ENCODE measurements at places on chromosomes 16 and 17. TPM values are rescaled to one million over a fixed set of nuclear protein-coding genes. Genes with fewer than 3 reads are reported as not detected.

Gene TNFRSF17
- total RNA-seq, result 6.3 TPM

Gene DHX8
- 63.3 TPM for total RNA-seq

Gene RPAIN
- 127 TPM for total RNA-seq

Gene NEUROD2
- total RNA-seq, result not detected

Gene NAA60
- total RNA-seq, result 50.9 TPM

Gene CCL18
- total RNA-seq, result not detected

Gene AOC3
- total RNA-seq, result 1.2 TPM

Gene CEP295NL
- total RNA-seq, result 2.9 TPM

Gene ORC6
- 7.0 TPM for total RNA-seq

Gene THUMPD1
- 52.5 TPM for total RNA-seq

DNA sequence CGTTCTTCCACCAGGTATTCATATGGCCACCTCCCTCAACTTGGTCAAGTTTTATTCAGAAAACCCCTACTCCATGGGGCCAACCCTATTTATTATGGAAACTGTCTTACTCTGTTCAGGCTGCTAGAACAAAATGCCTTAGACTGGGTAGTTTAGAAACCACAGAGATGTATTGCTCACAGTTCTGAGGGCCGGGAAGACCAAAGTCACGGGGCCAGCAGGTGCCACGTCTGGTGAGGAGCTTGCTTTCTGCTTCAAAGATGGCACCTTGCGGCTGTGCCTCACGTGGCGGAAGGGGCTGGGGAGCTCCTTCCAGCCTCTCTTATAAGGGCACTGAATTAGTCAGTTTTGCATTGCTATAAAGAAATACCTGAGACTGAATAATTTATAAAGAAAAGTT lies 74.3 kb downstream of the AXIN2 start:
- no peak overlapping the region for H3K27ac ChIP-seq
- DNase-seq, result no peak
- H3K4me1 ChIP-seq, result no peaks in the 10 kb centered on the region

GRCh38 chr17:6496116-6496481 lies 51.8 kb downstream of the PIMREG start:
- no peak overlapping the region for H3K4me3 ChIP-seq
- no peaks in the 10 kb centered on the region for H3K36me3 ChIP-seq
- H3K27me3 ChIP-seq, result no peaks in the 10 kb centered on the region
- no peak for DNase-seq

DNA sequence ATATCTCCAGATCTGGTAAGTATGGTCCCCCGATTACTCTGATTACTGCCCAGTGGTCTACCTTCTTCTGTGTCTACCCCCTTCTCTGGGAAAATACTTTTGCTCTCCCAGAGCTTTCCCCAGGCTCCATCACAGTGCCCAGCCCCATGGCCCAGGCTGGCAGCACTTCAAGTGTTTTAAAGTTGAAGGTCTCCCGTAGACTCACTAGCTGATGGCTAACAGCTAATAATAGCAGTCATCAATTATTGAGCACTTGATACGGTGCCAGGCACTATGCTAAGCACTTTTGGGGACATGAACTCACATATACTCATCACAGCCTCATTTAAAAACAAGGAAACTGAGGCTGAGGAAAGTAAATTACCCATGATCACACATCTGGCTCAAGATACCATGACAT lies 33.4 kb downstream of the DCUN1D3 start:
- no peaks in the 10 kb centered on the region for H3K4me1 ChIP-seq
- peaks cover 6% of the 10 kb centered on the region for H3K36me3 ChIP-seq
- H3K4me3 ChIP-seq, result no peak overlapping the region
- no peak for DNase-seq

- no peaks in the 10 kb centered on the region for H3K27me3 ChIP-seq
- no peaks in the 10 kb centered on the region for H3K36me3 ChIP-seq
- no peak for DNase-seq
- no peak overlapping the region for H3K4me3 ChIP-seq
Observed at GRCh38 chr17:9355846-9356245, 219.8 kb downstream of the STX8 start.

- no peaks in the 10 kb centered on the region for H3K27me3 ChIP-seq
- no peaks in the 10 kb centered on the region for H3K4me1 ChIP-seq
- no peaks in the 10 kb centered on the region for H3K36me3 ChIP-seq
- H3K27ac ChIP-seq, result no peak overlapping the region
- no peak overlapping the region for H3K4me3 ChIP-seq
- no peak for DNase-seq
Observed at GRCh38 chr16:83366228-83366627, 441.6 kb upstream of the HSBP1 start.

DNA sequence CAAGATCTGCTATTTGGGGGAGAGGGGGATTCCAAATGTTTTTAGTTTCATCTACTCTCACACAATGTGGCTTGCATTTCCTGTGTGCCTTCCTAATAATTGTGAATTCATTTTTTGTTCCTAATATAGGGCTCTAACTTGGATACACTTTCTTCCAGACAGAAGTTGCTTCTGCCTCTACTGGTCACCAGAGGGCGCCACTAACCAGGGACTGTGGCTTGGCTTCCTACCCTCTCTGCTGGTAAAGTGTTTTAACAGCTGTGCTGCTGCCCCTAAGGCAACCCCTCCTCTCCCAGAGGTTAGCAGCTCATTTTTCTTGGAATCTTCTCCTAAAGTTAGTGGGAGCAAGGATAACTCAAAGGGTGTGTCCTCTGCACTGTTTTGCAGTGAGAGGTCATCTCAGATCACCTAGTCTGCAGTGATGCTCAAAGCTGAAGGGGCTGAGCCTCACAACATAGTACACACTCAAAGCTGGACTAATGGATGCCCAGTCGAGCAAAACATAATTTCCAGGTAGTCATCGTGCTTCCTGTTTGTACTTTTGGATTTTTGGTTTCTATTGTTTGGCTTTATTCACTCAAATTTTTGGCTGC lies 5.0 kb upstream of the PRSS54 start:
- H3K36me3 ChIP-seq, result no peaks in the 10 kb centered on the region
- no peaks in the 10 kb centered on the region for H3K4me1 ChIP-seq
- peaks cover 4% of the 10 kb centered on the region for H3K27me3 ChIP-seq
- DNase-seq, result no peak

DNA sequence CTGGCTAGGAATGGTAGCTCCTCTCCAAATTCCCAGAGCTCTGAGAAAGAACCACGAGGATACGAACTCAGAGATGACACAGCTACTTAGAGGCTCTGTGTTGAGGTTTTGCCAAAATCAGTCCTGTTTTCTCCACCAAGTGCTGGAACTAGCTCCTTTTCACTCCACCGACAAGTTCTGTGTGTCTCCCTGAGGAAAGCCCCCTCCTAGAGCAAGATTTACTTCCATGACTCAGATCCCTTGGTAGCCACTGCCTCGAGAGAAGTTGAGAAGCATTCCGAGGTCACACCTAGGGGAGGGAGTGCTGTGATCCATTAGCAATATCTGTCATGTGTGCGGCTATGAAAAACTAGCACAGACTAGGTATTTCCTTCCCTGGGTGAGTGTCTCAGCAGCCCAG lies 30.6 kb downstream of the IL21R start:
- H3K4me3 ChIP-seq, result no peak overlapping the region
- no peak for DNase-seq
- H3K36me3 ChIP-seq, result peaks cover 2% of the 10 kb centered on the region
- no peaks in the 10 kb centered on the region for H3K27me3 ChIP-seq
- H3K27ac ChIP-seq, result peak overlapping the region; percentile 41

DNA sequence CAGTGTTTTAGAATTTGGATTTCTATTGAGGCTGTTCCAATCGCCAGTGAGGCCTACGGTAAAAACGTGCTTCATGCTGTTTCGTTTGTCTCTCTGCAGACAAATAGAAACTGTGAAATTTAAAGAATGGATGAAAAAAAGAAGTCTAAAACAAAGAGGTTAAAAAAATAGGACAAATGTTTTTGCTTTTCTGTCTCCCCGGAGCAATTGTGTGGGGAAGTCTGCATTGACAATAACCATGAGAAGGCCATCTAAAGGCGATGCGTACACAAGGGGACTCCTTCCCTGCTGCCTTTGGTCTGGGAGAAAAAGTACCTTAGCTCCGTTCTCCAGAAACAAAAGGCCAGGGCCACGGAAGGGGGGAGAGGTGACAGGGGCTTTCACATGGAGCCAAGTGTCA lies 4.6 kb upstream of the ZFHX3 start:
- H3K4me3 ChIP-seq, result no peak overlapping the region
- H3K36me3 ChIP-seq, result no peaks in the 10 kb centered on the region
- H3K27me3 ChIP-seq, result no peaks in the 10 kb centered on the region
- H3K27ac ChIP-seq, result no peak overlapping the region

- H3K36me3 ChIP-seq, result no peaks in the 10 kb centered on the region
- H3K4me3 ChIP-seq, result no peak overlapping the region
- peaks cover 29% of the 10 kb centered on the region for H3K27me3 ChIP-seq
- H3K4me1 ChIP-seq, result peaks cover 40% of the 10 kb centered on the region
- no peak for DNase-seq
Observed at GRCh38 chr17:79927136-79927661, 88.0 kb upstream of the CBX4 start.

DNA sequence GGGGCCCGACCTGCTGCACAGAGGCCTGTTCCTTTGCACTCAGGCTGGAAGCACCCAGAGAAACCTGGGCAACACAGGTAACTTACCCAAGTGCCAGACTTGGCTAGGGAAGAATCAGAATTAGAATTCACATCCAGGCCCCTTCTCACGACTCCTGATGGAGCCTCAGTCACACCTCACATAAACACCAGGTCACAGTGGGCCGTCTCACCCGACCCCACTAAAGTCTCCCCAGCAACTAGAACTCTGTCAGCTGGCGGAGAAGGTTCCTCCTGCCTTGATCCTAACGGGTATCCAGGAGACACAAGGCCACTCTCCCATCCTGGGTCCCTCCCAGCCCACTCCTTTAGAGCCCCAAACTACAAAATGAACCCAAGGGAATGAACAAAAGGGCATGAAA lies 6.4 kb downstream of the TK2 start:
- DNase-seq, result no peak
- H3K27ac ChIP-seq, result no peak overlapping the region
- no peak overlapping the region for H3K4me3 ChIP-seq
- H3K27me3 ChIP-seq, result no peaks in the 10 kb centered on the region
- H3K36me3 ChIP-seq, result no peaks in the 10 kb centered on the region
- peaks cover 71% of the 10 kb centered on the region for H3K4me1 ChIP-seq

- H3K27me3 ChIP-seq, result no peaks in the 10 kb centered on the region
- DNase-seq, result no peak
- no peak overlapping the region for H3K4me3 ChIP-seq
- H3K4me1 ChIP-seq, result no peaks in the 10 kb centered on the region
- H3K36me3 ChIP-seq, result no peaks in the 10 kb centered on the region
Observed at GRCh38 chr16:65547772-65548446, 426.0 kb upstream of the CDH11 start.

DNA sequence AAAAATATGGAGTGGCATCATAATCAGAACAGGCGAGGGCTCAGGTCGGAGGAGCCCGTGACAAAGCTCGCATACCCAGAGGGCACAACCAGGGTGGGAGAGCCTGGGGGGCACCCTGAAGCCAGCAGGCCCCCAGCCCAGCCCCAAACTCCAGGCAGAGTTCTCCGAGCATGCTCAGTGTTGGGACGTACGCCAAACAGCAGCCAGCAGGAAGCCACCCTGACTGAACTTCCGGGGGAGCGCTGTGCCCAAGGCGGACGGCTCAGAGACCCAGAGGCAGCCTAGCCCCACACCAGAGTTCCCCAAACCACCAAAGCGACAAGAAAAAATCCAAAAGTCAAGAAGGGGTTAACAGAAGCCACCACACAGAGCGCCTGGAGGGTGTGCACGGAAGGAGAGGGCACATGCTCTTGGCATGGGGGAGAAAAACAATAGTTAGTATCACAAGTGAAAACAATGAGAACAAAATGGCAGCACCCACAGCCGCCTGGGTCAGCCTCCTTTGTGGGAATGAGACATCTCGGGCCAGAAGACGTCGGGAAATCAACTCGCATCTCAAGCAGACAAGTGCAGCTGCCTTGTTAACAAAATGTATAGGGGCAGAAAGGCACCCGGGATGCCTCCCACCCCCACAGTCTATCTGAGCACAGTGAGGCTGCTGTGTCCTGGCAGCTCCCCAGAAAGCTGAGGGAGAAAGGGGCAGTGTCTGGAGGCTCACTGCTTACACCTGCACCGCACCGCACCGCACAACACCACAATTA lies 11.9 kb downstream of the EXOC7 start:
- no peaks in the 10 kb centered on the region for H3K27me3 ChIP-seq
- no peak overlapping the region for H3K4me3 ChIP-seq
- no peak for DNase-seq
- H3K27ac ChIP-seq, result no peak overlapping the region
- H3K4me1 ChIP-seq, result no peaks in the 10 kb centered on the region

- H3K36me3 ChIP-seq, result no peaks in the 10 kb centered on the region
- H3K27me3 ChIP-seq, result no peaks in the 10 kb centered on the region
- DNase-seq, result no peak
- H3K4me3 ChIP-seq, result no peak overlapping the region
- peaks cover 38% of the 10 kb centered on the region for H3K4me1 ChIP-seq
Observed at GRCh38 chr16:27286451-27286850, 17.9 kb upstream of the NSMCE1 start.

GRCh38 chr16:27199235-27199586 lies 4.1 kb upstream of the KDM8 start:
- H3K27ac ChIP-seq, result no peak overlapping the region
- H3K36me3 ChIP-seq, result no peaks in the 10 kb centered on the region
- no peaks in the 10 kb centered on the region for H3K27me3 ChIP-seq
- H3K4me3 ChIP-seq, result no peak overlapping the region
- peaks cover 34% of the 10 kb centered on the region for H3K4me1 ChIP-seq

GRCh38 chr16:30904114-30904780 lies 7.8 kb downstream of the CTF1 start:
- peak; percentile 53 for DNase-seq
- peaks cover 25% of the 10 kb centered on the region for H3K4me1 ChIP-seq
- no peaks in the 10 kb centered on the region for H3K27me3 ChIP-seq
- no peaks in the 10 kb centered on the region for H3K36me3 ChIP-seq

DNA sequence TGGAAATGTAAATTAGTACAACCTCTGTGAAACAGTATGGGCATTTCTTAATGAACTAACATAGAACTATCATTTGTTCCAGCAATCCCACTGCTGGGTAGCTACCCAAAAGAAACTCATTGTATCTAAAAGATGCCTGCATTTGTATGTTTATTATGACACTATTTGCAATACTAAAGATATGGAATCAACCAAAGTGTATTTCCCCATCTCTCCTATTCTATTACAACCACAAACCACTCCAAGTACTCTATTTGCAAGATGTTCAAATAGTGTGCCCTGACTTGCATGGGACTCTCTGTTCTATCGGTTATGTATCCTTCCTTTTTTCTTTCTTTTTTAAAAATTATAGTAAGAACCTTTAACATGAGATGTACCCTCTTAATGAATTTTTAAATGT lies 845.2 kb downstream of the CDH11 start:
- no peaks in the 10 kb centered on the region for H3K27me3 ChIP-seq
- H3K4me3 ChIP-seq, result no peak overlapping the region
- no peak for DNase-seq
- no peaks in the 10 kb centered on the region for H3K4me1 ChIP-seq
